ENCODE measurements at places on chromosomes 4 and X. TPM values are rescaled to one million over a fixed set of nuclear protein-coding genes. Genes with fewer than 3 reads are reported as not detected.

MAGEB2 gene
- total RNA-seq = not detected

FATE1 gene
- total RNA-seq = not detected

PIN4 gene
- 13.1 TPM for total RNA-seq

DNA sequence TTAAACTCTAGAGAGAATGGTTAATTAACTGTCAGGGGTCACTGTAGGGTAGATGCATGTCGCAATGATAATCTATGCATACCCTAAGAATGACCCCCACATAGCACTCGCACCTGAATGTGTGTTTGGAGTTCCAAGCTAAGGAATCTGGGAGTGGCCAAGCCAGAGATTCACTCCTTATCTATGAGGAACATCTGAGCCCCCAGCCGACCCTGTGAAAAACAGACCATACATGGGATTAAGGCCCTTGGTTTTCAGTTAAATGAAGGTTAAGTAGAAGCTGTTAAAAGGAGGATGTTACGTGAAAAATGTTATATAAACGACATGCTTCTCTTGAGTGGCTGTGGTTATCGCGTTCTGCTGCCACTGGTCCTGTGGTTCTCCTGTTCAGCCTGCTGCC, 147.2 kb downstream of the RELL1 start:
- no peak for DNase-seq

DNA sequence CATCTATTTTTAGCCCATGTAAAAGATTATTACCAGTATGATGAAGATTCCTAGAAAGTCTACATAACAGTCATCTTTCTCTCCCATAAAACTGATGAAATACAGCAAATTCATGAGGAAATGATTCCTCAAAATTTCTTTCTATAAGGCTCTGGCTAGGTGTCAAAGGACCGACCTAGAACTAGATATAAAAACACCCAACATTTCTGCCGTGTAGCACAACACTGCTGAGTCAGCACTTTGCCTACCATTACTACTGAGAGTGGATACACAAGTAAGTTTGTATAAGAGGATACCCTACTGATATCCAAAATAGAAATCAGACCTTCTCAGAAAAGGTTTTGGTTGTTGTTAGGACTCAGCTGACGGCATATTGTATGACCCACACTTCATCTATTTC, 24.7 kb downstream of the TMEM47 start:
- DNase-seq = no peak

GRCh38 chrX:47296766-47297365, 64.1 kb downstream of the USP11 start:
- no peak for DNase-seq

Data from bronchial epithelial cell (primary cell).